Activated naive CD8-positive, alpha-beta T cell treated with anti-CD3 and anti-CD28 coated beads for 36 hours (primary cell): ENCODE measurements at places on chromosomes 1 and 21.
A peak's percentile ranks its signal among the peaks of the same experiment; 100 is the strongest.

GRCh38 chr1:231691618-231692259 lies 65.1 kb downstream of the DISC1 start:
- no peak for DNase-seq

DNA sequence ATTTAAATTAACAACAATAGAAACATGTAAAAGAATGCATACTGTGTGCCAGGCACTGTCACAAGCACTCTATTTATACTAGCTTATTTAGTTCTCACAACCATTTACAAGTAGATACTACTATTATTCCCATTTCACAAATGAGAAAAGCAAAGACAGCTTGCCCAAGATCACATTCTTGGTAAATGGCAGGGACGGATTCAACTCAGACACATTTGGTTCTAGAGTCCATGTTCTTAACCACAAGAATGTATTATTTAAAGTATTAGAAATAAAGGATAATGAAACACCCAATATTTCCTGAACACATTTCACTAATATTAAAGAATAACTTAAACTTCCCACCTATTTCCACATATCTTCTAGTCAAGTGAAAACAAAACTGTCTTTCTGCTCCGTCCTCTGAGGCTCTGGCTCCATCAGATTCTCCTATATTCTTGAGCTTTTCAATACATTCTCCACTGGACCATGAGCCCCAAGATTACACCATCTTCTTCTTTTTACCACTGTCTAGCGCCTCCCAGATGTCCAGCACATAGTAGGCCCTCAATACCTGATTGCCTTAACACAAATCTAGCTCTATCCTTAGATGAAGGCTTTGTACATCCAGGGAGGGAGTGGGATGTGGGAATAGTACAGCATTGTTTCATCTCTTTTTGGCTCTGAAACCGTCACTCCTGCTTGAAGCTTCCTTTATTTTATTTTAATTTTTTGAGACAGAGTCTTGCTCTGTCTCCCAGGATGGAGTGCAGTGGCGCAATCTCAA lies 29.3 kb downstream of the SOD1 start:
- no peak for DNase-seq

GRCh38 chr1:76433526-76433925 lies 359.0 kb downstream of the ST6GALNAC3 start:
- DNase-seq = no peak

DNA sequence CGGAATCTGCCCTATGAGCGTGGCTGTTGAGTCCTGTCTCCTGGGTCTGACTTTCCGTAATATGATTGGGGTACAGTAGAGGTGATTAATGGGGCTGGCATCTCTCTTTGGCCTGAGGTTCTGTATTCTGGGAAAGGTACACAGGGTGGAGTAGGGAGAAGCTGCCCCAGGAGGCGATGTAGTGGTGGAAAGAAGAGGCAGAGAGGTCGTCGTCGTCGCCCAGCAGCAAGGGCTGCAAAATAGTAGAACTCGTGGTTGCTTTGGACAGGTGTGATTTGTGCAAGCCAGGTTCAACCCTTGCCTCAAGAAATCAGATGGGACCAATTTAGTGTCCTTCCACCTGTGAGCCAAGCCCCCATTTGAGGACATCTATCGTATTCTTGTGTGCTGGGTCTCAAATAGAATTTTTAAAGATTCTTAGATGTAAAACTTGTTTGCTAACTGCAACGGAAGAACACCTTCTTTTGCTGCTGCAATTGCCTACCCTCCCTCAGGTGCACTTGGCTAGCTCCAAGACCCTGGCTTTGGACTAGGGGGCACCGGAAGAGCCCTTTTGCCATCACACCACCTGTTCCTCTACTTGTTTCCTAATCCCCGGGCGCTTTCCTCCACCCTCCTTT lies 1.3 kb upstream of the HMGN2 start:
- no peak for DNase-seq

DNA sequence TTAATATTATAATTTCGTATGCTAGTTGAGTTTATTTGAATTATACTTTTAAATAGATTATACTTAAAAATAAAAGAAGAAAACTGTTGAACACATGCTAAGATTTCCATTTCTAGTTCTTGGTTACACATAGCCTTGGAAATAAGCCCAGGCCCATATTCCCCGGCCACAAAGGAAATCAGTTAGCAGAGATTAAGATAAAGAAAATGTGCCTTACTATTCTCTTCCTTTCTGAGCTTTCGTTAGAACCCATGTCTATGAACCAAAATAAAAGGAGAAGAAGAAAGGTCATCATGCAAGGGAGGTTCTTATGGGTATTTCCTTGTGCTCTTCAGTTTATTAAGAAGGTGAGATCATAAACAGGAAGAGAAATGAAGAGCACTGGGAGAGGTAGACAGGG lies 32.3 kb upstream of the CRP start:
- no peak for DNase-seq

- DNase-seq = no peak
These were observed 9.0 kb upstream of the MYOM3 start for GRCh38 chr1:24120965-24121364.

GRCh38 chr1:197618061-197618460 lies 157.2 kb downstream of the DENND1B start:
- no peak for DNase-seq

- peak; percentile 26 for DNase-seq
These were observed 39.0 kb downstream of the LPAR3 start for GRCh38 chr1:84853741-84854721.

DNA sequence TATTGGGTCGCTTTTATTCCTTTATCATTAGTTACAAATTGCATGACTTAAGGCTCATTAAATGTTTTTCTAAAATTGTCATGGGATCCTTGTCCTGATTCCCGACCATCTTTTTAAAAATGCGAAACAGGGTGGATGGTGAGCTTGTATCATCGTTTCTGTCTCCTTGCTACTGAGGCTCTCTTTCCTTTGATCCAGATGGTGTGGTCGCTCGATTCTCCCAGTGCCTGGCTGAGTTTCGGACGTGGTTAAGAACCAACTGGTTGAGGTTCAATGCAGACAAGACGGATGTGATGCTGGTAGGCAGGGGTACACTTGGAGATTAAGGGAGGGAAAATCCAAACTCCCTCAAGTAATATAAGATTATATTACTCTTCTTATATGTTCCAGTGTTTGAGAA lies 1.2 kb downstream of the MIER1 start:
- DNase-seq = no peak

- no peak for DNase-seq
These were observed 126.4 kb upstream of the SAMSN1 start for GRCh38 chr21:14672466-14672865.

GRCh38 chr1:57164584-57164983 lies 198.8 kb upstream of the C8B start:
- DNase-seq = no peak

GRCh38 chr1:160575112-160575664 lies 4.1 kb downstream of the CD84 start:
- no peak for DNase-seq

GRCh38 chr1:34380526-34381124 lies 203.9 kb downstream of the C1orf94 start:
- no peak for DNase-seq

DNA sequence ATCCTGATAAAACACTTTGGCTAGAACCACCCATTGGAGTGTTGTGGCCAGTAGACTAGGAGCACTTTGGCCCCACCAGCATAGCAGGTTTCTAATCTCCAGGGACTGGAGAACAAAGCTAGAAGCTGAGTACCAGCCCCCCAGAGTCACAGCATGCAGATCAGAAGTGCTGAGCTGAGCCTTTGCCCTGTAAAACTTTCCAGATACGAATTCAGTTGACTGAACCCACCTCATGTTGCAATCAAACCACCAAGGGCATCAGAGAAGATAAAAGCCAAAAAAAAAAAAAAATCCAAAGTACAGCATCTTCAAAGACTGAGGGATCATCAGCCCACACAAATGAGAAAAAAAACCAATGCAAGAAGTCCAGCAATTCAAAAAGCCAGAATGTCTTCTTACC lies 8.7 kb upstream of the CD53 start:
- no peak for DNase-seq
